Stimulated activated CD8-positive, alpha-beta memory T cell treated with anti-CD3 and anti-CD28 coated beads, Interleukin-15, amount 100 ng/mL, for 4 hours (primary cell): ENCODE measurements at places on chromosomes 5 and 9.

- no peak for DNase-seq
Observed at GRCh38 chr5:171826132-171826531, 40.5 kb downstream of the SMIM23 start.

GRCh38 chr9:26658476-26658875, 234.1 kb downstream of the CAAP1 start:
- DNase-seq, result no peak

GRCh38 chr9:100549048-100549447, 28.8 kb upstream of the CAVIN4 start:
- DNase-seq, result no peak

GRCh38 chr5:181246276-181247049, 2.8 kb upstream of the RACK1 start:
- peak; percentile 57 for DNase-seq

DNA sequence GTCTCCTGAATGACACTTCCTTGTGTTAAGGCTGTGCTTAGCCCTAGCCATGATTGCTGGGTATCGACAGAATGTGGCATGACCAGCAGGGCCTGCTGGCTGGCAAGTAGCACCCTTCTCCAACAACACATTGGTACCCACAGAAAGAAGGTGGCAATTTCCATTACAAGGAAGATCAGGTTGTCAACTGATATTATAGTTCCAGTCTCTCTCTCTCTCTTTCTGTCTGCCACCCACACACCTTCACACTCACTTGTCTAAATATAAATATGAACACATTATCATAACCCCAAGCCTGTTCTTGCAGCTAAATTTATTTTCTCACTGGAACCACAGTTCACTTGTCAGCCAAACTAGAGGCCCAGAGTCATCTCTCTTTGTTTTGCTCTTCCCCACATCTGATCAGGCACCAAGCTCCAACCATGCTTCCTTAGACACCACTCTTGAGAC, 408.1 kb upstream of the PIK3R1 start:
- DNase-seq, result no peak

DNA sequence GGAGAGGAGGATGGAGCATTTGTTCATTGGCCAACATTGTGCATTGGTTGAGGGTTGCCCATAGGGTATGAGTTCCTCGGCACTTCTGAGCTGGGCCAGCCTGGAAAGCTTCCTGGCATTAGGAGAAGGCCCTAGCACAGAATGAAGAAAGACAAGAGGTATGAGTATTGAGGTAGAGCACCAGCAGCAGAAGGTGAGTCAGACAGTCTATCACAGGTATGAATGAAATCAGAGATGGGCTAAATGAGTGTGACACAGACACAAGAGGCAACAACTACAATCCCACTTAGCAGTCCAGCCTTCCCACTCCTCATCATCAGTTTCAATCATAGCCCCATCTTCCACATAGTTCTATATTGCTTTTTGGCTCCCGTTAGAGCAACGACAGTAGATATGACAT, 25.4 kb upstream of the TGFBR1 start:
- DNase-seq, result no peak

- no peak for DNase-seq
Observed at GRCh38 chr5:178310130-178310865, 77.7 kb upstream of the PHYKPL start.

- no peak for DNase-seq
Observed at GRCh38 chr5:16549491-16550206, 67.1 kb downstream of the RETREG1 start.

GRCh38 chr9:111966124-111966723, 69.6 kb downstream of the UGCG start:
- DNase-seq, result no peak

- no peak for DNase-seq
Observed at GRCh38 chr5:26700759-26701384, 337.5 kb downstream of the CDH9 start.

DNA sequence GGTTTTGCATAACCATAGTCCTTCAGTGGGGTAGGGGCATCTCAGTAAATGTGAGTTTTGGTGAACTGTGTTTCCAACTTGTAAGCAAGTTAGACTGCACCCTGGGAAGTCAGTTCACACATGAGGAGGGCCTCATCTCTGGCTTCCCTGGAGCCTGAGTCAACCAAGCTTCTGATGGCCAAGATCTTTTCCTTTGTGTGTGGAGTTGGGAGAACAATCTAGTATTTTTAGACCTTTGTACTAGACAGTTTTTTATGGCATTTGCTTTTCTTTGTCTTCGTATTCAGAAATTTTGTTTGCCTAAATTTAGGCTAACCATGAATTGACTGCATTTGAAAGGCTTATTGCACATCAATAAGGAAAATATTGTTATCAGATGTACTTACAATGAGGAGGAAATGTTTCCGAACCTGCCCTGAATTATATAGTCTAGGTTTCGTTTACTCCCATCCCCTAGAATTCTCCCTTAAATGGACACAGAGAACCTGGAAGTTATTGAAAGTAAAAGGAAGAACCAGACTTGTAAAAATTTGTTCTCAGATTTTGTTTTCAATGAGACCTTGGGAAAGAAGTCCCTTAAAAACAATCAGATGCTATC, 204.6 kb downstream of the AOPEP start:
- no peak for DNase-seq

DNA sequence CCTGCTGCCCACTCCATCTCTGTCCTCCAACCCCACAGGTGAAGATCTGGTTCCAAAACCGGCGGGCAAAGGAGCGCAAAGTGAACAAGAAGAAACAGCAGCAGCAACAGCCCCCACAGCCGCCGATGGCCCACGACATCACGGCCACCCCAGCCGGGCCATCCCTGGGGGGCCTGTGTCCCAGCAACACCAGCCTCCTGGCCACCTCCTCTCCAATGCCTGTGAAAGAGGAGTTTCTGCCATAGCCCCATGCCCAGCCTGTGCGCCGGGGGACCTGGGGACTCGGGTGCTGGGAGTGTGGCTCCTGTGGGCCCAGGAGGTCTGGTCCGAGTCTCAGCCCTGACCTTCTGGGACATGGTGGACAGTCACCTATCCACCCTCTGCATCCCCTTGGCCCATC, 6.4 kb upstream of the SLC6A7 start:
- DNase-seq, result no peak

DNA sequence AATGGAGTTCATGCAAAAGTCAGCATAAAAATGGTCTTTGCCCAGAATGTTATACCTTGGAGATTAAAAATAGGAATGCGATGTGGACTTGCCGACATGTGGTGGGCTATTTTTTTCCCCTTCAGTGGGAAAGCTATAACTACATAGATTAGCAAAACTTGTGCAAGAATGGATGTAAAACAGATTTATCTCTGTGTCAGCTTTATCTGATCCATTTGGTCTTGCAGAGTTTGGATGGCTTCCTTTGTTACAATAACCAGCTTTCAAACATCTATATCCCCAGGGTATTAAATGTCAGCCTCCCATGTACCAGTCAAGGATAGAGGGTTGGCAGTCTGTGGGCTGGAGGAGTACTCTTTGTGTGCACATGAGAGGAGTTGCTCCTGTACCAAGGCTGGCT, 284.9 kb downstream of the TMEM38B start:
- DNase-seq, result no peak
